ENCODE measurements at places on chromosomes 7 and 10.

DNA sequence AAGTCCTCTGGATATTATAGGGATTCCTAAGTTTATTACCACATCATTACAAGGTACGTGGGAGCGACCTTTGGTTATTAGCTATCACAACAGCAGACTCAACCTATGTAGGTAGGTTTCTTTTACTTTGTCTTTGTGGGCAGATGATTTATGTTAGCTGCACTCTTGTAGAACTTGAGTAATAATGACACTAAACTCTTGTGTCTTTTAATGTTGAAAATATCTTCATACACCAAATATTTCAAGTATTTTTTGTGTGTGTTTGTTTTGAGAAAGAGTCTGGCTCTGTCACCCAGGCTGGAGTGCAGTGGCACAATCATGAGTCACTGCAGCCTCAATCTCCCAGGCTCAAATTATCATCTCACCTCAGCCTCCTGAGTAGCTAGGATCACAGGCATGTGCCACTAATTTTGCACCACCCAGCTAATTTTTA, 19.2 kb upstream of the SUPV3L1 start:
- DNase-seq, result no peak

- DNase-seq, result peak; percentile 65
Observed at GRCh38 chr10:43420369-43421200, 11.6 kb upstream of the HNRNPF start.

DNA sequence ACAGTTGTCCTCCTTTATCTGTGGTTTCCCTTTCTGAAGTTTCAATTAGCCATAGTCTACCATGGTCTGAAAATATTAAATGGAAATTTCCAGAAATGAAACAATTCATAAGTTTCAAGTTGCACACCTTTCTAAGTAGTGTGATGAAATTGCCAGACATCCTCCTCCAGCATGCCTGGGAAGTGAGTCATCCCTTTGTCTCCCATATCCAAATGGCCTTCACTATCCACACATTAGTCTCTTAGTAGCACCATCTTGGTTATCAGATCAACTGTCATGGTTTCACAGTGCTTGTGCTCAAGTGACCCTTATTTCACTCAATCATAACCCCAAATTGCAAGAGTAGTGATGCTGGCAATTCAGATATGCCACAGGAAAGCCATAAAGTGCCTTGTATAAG, 83.4 kb upstream of the PPP1R9A start:
- no peak for DNase-seq

- DNase-seq, result peak; percentile 9
Observed at GRCh38 chr10:6665847-6666246, 85.8 kb upstream of the PRKCQ start.

DNA sequence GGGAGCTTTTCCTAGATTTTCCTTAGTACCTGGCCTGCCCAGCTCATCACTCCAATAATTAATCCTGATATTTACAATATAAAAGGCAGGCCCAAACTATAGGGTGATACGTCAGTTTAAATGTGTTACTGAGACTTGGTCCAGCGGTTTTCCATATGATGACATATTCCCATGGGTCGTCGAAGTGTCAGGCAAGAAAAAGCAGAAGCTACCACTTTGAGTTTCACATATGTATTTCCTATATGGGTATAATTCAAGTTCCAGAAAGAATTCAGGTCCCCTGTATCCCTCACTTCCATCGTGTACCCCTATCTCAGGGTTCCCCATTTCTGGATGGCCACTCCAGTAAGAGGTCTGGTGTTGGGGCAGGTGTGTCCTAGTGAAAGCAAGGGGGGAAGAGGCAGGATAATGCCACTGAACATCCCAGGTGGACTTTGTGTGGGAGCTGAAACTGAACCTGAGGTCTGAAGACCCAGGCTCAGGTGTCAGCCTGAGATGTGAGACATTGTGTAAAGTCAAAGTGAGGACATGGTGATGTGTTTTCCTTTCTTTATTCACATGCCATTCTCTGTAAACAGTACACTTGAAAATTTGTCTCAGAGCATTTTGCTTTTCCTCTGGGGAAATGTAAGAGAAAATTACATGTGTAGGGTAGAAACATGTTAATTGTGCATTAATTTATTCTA, 167.8 kb downstream of the PLXDC2 start:
- no peak for DNase-seq

GRCh38 chr7:157684909-157685429, 348.2 kb downstream of the DNAJB6 start:
- no peak for DNase-seq

DNA sequence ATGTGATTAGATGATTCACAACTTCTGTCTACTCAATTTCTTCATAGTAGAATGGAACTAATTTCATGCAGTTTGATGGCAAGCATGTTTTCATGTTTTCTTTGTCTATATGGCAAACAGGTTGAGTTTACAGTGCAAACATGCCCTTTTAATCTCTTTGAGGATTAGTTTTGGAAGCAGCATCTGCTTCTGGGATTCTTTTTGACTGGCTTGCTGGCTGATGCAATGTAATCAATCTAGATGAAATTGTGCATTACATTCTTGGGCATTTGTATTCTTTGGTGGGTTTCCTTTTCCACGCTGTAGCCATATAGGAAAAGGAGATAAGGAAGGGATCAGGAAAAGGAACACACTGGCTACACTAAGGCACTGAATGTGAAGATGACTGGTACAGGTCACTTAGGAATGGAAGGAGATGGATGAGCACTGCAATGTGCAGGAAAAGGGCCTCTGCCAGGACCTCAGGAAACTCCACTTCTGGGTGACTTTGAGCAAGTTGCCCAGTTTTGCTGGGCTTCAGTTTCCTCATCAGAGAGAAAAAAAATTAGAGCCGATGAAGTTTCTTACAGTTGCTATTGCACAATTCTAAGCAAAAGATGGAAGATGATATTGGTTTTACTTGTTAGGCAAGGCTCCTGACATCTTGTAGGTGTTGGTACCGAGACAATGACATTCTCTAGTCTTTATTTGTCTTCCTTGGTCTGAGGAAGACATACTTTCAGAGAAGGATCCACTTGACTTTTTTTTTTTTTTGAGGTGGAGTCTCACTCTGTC, 269.1 kb downstream of the SUGCT start:
- DNase-seq, result no peak

- DNase-seq, result no peak
Observed at GRCh38 chr10:43854007-43854406, 205.3 kb upstream of the ZNF32 start.

DNA sequence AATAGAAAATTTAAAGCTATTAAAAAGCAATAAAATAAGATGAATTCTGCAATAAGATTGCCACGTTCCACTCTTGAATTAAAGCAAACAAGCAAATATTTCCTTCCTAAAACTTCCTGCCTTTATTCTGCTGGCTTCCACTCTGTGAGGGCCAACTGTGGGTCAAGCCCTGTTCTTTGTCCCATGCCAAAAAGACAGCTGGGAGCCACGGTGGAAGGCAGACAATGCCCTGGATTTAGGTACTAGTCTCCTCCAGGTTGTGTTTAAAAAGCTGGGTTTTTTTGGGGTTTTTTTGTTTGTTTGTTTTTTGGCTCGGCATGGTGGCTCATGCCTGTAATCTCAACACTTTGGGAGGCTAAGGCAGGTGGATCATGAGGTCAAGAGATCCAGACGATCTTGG, 39.1 kb downstream of the LRRTM3 start:
- no peak for DNase-seq

- no peak for DNase-seq
Observed at GRCh38 chr10:77608281-77608680, 29.3 kb downstream of the KCNMA1 start.

GRCh38 chr7:77466450-77466849, 50.3 kb upstream of the GSAP start:
- no peak for DNase-seq

DNA sequence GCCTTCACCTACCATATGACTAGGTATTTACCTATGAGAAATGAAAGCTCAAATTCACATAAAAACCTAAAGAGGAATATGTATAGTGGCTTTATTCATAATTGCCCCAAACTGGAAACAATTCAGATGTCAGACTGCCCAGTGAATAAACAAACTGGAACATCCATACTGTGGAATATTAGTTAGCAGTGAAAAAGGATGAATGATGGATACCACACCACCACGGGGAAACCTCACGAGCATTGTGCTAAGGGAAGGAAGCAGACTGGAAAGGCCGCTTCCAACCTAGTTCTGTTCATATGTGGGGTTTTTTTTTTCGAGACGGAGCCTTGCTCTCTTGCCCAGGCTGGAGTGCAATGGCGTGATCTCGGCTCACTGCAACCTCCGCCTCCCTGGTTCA, 16.8 kb downstream of the GTF2IRD1 start:
- DNase-seq, result no peak

DNA sequence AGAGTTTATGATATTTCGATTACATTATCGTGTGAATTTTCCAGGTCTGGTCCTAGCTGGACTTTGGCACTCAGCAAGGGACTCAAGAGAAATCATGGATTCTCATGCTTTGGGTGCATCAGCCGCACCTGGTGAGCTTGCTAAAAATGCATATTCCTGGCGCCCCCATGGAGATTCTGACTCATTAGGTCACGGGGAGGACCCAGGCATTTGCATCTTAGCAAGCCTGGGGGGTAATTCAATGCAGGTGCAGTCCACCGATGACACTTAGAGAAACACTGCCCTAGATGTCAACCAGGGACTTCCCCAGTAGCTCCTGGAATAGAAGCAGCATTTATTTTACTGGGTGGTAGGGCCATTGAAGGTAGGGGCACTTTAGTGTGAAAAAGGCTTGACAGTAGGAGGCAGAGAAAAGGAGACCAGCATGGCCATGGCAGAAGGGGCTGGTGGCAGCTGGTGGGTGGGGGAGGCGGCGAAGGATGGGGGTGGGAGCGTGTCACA, 29.9 kb upstream of the PDCD4 start:
- no peak for DNase-seq

DNA sequence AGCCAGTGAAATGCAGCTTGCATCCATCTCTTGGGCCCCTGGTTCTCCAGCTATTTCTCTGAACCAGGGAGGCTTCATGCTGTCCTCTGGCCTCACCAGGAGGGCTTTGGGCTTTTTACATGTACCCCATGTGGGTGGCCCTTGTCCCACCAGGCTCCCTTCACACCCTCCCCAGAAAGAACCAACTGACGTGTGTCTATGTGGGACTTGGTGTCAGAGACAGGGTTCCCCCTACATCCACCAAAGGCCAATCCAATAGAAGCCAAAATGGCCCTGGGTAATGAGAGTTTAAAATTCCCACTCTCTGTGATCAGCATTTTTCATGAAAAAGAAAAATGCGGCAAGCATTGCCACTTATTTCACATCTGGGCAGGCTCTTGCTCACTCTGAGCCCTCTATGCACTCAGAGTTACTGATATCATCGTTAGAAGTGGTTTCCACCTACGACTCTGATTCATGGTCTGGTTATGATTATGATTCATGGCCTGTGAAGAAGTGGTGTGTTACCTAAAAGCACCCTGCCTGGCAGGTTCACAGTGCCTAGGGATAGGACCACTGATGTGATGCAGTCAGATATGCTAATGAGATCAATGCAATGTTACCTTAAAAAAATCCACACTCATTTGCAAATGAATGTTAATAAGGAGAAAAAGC, 133.5 kb downstream of the BUB3 start:
- peak; percentile 1 for DNase-seq

DNA sequence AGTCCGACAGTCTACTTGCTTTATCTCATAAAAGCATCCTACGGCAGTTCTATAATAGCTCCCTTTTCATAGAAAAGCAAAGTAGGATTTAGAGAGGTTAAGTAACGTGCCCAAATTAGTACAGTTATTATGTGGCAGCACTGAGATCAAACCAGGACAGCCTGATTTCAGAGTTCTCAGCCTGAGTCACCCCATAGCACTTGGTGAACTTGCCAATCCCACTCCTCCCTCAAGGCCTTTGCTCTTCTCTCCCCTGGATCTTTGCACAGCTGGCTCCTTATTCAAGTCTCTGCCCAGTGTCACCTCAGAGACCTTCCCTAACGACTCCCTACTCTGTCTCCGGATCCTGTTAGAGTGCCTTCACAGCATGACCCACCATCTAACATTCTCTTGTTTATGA, 438.0 kb upstream of the NFE2L3 start:
- DNase-seq, result no peak

DNA sequence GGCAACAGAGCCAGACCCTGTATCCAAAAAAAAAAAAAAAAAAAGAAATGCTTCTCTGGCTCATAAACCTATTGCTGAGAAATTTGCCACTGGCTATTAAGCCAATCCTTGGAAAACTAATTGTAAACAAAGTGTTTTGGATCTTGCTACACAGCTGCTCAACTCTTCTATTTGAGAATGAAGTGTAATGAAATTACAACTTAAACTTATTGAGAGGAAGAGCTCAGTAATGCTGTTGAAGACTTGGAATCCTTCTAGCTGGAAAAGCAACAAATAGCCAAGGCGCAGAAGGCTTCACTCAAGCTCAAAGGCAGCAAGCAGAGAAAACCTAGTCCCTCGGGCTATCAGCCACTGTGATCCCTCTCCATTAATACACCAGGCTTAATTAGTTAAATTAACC, 99.6 kb upstream of the ZNF438 start:
- DNase-seq, result no peak

DNA sequence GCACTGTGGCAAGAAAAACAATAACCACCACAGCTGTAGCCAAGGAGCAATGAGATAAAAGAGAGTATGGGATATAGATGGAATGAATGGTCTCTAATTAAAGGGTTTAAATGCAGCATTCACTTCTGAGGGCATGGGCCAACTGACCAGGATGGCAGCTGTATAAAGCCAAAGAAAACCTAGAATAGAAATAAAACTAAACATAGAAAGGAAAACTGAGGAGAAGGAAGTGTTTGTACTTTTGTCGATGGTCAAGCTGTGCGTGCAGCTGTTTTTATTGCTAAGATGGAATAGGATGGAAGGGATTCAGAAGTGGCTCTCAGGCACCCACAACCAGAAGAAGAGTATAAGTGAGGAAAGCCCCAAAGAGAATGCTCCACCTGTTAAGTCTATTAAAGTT, 37.9 kb downstream of the ZC3HC1 start:
- no peak for DNase-seq

GRCh38 chr7:96861-97260, 95.5 kb upstream of the FAM20C start:
- no peak for DNase-seq

GRCh38 chr7:151233804-151234203, 1.5 kb downstream of the CHPF2 start:
- no peak for DNase-seq

GRCh38 chr7:40582539-40582938, 447.7 kb downstream of the SUGCT start:
- no peak for DNase-seq

Measured in activated gamma-delta T cell treated with anti-CD3 and anti-CD28 coated beads, Interleukin-2, amount 50 U/mL, for 16 hours (primary cell).